ENCODE measurements at places on chromosomes 11 and 22.

DNA sequence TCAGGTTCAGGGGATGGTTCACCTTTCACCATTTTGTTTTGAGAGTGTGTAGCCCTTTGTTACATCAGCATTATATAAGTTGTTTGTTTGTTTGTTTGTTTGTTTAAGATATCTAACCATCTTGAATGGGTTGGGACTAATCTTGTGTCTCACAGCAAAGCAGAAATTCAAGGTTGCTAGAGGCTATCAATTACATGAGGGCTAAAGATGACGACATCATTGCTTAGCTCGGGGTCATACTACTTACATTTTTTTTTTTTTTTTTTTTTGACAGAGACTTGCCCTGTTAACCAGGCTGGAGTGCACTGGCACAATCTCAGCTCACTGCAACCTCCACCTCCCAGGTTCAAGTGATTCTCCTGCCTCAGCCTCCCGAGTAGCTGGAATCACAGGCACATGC, 87.1 kb upstream of the XKR3 start:
- DNase-seq, result no peak

GRCh38 chr11:113563766-113564526, 88.7 kb upstream of the DRD2 start:
- no peak for DNase-seq

GRCh38 chr11:99080154-99080553, 59.4 kb downstream of the CNTN5 start:
- DNase-seq, result no peak

DNA sequence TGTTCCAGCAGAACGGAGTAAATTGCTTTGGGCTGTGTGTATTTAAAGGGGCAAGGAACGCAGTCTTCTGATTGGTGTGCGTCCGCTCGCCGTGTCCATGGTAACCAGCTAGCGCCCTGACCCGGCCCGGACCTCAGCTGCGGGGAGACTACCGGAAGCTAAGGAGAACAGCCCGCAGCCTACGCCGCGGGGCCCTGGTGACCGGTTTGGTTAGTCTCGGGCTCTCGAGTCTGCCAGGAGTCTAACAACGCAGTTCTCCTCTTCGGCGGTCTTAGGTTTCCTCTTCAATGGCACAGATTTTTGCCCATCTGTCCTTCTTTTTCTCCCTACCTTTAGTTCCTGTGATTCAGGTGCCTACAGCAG, 3.5 kb upstream of the OR56A3 start:
- DNase-seq, result no peak

GRCh38 chr11:16469968-16470367, 113.6 kb upstream of the SOX6 start:
- DNase-seq, result no peak

DNA sequence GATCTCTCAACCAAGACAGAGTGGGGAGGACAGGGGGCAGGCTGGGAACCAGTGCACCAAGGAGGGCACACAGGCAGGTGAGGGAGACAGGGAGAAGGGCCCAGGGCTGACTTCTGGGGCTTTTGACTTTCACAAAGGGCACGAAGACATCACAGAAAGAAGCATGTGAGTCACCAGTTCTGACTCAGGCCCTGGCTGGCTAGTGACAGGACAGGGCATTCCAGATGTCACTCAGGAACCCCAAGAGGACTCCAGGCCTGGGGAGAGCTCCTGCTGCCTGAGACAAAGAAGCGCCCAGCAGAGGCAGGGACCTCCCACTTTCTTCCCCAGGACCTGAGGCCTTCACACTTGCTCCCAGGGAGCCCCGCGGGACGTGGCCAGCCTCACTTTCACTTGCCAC, 497.2 kb downstream of the BUD13 start:
- no peak for DNase-seq

DNA sequence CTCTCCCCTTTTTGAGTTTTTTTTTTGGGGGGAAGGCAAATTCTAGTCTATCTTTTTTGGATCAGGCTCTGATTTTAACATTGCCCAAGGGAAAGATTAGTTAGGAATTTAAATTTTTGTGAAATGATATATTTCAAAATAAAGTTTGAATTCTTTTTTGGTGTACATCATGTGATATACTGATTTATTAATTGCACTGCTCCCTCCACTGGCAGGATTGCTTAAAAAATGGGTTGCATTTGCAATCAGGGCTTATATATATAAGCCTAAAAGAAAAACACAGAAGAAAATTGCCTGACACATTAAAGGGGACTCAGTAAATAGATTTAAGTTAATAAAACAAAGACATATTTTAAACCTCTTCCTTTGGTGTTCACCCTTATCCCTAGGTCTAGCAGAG, 1.2 kb downstream of the DYNC2H1 start:
- no peak for DNase-seq

DNA sequence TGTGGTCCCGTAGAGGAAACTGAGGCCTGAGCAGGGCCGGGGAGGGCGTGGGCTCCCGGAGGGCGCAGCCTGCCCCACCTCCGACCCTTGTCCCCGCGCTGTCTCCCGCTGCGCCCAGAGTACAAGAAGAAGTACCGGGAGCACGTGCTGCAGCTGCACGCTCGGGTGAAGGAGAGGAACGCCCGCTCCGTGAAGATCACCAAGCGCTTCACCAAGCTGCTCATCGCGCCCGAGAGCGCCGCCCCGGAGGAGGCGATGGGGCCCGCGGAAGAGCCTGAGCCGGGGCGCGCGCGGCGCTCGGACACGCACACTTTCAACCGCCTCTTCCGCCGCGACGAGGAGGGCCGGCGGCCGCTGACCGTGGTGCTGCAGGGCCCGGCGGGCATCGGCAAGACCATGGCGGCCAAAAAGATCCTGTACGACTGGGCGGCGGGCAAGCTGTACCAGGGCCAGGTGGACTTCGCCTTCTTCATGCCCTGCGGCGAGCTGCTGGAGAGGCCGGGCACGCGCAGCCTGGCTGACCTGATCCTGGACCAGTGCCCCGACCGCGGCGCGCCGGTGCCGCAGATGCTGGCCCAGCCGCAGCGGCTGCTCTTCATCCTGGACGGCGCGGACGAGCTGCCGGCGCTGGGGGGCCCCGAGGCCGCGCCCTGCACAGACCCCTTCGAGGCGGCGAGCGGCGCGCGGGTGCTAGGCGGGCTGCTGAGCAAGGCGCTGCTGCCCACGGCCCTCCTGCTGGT, 1.9 kb downstream of the NLRP6 start:
- no peak for DNase-seq

DNA sequence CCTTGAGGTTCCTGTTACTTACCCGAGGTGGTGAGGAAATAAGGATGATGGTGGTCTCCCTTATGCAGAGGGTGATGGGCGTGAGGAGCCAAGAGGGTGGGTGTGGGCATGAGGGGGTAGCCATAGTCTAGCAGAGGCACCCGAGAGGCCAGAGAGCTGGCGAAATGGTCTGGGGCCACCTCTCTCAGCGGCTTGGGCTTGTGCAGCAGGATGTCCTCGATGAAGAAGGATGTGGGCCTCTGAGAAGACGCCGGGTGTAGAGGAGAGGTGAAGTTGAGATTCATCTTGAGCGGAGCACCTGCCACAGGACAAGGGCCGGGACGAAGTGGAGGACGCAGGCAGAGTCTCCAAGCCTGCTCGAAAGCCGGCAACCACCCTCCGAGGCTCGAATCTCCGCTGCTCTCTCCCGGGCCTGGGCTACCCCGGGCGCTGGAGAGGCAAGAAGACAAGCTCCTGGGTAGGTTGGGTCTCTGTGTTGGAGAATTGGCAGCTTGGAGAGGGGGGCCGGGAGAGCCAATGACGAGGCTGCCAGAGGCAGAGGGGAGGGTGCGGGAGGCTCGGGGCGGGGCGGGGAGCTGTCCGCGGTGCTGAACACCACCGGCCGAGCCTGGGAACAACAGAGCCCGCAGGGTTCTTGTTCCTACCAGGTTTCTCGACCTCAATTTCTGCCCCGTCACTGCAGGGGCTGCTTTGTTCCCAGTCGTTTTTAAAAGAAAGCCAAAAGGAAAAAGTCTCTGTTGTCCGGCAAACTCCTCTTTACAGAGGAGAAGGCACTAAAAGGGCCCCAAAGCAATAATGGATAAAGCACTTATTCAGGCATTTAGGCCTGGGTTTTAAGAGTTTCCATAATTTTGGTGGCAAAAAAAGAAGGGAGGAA, at the start of gene BSX:
BSX (minus strand) TSS at position 447 of the 877 bp plus-strand sequence; CDS start at position 284, 163 bp downstream.
- no peak for DNase-seq

GRCh38 chr11:17005646-17006045, 8.6 kb downstream of the PLEKHA7 start:
- DNase-seq, result no peak

- no peak for DNase-seq
Observed at GRCh38 chr11:102812188-102812587, 14.2 kb upstream of the MMP1 start.

- DNase-seq, result no peak
Observed at GRCh38 chr22:39091126-39092081, 5.6 kb upstream of the APOBEC3H start.

GRCh38 chr22:44293034-44293433, 19.7 kb downstream of the SHISAL1 start:
- DNase-seq, result no peak

DNA sequence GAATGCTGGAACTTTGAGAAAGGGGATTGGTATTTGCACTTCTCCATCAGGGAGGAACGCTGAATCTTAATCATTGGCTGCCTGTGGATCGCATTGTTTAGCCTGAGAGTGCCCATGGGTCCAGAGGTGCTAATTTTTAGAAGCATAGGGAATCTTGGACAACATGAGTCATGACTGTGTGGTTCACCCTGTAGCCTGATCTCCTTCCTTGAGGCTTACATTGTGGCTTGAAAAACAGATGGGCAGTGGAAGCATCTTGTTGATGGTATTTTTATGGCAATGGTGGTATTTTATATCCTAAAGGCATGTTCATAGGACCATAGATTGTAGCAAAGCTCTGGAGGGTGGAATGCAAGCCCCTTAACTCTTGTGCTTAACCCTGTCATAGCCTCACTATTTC, 99.2 kb upstream of the DBX1 start:
- no peak for DNase-seq

DNA sequence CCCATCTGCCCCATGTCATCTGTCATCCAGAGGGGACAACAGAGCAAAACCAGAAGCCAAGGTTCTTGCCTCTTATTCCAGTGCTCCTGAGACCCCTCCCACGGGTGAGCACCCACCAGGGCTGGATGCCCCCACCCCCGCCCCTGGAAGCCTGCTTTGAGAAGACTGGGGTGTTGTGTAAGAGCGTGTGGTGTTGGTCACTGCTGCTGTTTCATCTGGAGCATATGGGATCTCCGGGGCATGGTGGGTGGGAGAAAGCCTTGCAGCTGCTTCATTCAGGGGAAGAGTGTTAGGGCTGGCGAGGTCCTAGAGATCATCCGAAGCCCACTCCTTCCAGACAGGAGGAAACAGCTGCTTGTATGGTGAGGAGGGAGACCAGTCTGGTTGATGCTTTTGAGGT, 54.1 kb downstream of the CHRDL2 start:
- no peak for DNase-seq

DNA sequence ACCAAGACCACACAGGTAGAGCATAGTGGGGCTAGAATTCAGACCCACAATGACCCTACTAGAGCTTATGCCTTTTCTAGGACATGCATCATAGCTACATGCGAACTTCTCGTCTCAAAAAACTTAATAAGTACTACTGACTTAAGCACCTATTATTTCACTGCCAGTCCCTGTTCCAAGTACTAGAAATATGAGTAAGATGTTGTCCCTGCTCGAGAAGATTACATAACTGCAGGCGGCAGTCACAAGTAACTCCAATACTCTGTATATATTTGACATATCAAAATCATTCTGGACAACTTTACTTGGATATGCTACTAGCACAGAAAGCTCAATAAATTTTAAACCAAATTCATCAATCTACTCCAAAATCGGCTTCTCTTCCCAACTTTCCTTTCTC, 235.0 kb downstream of the TTC28 start:
- no peak for DNase-seq

DNA sequence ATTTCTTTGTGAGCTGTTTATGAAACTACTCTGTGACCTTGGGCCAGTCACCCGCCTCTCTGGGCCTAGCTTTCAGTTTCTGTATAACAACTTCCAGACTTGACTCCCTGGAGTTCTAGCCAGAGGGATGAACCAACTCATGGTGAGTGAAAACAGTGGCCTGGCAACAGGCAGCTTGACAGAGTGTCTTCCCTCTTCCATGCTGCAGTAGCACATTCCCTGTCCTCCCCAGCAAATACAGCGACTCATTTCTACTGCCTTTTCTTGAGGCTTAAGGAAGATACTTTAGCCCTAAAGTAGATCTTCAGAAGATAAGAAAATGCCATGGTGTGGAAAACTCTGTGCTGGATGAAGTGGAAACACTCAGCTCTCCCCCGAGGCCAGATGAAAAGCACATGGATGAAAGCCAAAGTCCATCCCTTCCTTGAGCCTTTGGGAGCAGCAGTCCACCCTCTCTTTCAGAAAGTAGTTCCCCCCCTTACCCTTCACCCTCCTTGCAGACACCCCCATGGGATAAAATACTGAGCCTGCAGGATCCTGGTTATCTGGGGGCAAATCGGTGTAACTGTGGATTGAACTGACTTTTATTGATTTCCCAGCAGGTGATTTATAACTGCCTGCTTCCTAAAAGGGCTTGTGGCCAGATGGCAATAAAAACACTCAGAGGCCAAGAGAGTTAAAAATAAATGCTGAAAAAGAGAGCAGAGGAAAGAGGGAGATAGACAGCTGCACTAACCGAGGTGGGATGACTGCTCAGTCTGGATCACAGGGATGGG, 24.1 kb downstream of the IRAG1 start:
- DNase-seq, result no peak

- no peak for DNase-seq
Observed at GRCh38 chr11:71948314-71949027, 19.6 kb downstream of the RNF121 start.

DNA sequence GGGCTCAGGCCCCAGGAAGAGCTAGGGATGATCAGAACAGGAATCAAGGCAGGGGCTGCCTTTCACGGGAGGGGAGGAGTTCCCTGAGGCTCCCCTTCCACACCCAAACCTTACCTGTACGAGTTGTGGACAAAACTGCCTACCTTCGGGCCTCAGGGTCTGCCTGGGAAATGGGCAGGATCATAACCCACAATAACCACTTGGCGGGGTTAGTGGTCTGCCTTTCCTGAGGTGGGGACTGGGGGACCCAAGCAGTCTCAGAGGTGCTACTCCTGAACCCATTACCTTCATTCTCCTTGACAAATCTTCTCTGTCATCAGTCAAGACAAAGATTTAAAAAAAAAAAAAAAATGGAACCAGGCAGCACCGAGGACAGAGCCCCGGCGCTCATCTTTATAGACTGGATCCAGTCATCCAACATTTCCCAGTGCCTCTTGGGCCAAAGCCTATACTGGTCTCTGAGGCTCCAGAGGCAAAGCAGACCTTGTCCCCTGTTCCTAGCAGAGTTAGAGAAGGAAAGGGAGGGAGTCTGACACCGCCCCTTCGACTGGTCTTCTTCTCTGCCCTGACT, 14.2 kb downstream of the P2RY6 start:
- no peak for DNase-seq

DNA sequence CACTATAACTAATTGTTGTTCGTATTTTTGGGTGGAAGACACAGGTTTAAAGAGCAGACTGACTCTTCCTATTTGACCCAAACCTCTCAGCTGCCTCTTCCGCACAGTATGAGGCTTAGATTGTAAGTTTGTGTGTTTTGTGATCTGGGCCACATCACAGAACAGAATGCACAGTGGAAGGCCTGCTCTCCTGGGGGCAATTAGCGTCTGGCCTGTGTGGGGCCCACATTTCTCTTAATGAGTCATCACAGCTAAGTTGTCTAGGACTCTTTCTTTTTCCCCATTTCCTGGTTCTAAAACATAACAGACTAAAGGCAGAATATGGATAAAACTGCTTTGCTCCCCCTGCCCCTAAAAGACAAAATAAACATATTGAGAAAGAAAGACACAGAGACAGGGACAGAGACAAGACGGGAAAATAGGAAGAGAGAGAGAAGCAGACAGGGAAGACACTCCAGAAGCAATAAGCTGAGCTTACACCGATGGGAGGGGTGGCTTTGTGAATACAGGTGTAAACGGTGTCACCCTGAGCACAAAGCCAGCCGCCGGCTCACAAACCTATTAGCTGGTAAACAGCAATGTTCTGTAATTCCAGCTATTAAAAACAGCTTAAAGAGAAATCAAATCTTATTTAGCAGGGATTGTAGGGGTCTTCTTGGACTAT, 127.4 kb upstream of the OPCML start:
- DNase-seq, result no peak
